ENCODE measurements at places on chromosomes 3 and 15. TPM values are rescaled to one million over a fixed set of nuclear protein-coding genes. Genes with fewer than 3 reads are reported as not detected.

The A4GNT gene
- not detected for total RNA-seq

- no peak for DNase-seq
- no peak overlapping the region for H3K4me3 ChIP-seq
- no peak overlapping the region for H3K27ac ChIP-seq
- no peaks in the 10 kb centered on the region for H3K36me3 ChIP-seq
- H3K4me1 ChIP-seq: no peaks in the 10 kb centered on the region
These were observed 1144.7 kb downstream of the OTOL1 start for GRCh38 chr3:162641317-162641716.

- H3K4me1 ChIP-seq: no peaks in the 10 kb centered on the region
- H3K27ac ChIP-seq: no peak overlapping the region
- no peak for DNase-seq
- H3K4me3 ChIP-seq: no peak overlapping the region
- no peaks in the 10 kb centered on the region for H3K36me3 ChIP-seq
These were observed 16.5 kb downstream of the ALPK3 start for GRCh38 chr15:84833447-84834228.

GRCh38 chr3:143036557-143036956 is 35.2 kb downstream of the U2SURP start:
- H3K4me1 ChIP-seq: peaks cover 8% of the 10 kb centered on the region
- peak overlapping the region; percentile 63 for H3K4me3 ChIP-seq
- peaks cover 54% of the 10 kb centered on the region for H3K36me3 ChIP-seq
- H3K27ac ChIP-seq: peak overlapping the region; percentile 68
- no peaks in the 10 kb centered on the region for H3K27me3 ChIP-seq
- DNase-seq: peak; percentile 54

DNA sequence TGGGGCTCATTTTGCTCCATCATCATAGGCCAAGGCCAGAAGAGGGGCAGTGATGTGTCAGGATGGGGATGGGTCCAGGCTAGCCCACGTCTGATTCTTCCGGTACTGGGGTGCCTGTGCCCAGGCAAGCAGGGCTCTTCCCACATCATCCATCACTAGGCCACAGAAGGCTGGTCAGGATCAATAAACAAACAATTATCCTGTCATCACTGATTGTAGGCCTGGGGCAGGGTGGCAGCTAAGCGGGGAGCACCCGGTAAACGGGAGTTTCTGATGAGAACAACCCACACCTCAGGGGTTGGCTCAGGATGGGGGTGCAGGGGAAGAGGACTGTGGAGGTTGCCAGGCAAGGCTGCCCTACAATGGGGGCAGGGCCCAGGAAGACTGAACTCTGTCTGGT is 18.1 kb upstream of the CACNA2D2 start:
- H3K27ac ChIP-seq: no peak overlapping the region
- H3K27me3 ChIP-seq: no peaks in the 10 kb centered on the region
- H3K4me3 ChIP-seq: no peak overlapping the region
- no peak for DNase-seq

Measured in CD4-positive, CD25-positive, alpha-beta regulatory T cell (primary cell).